ENCODE measurements at places on chromosomes 11 and 22. TPM values are rescaled to one million over a fixed set of nuclear protein-coding genes. Genes with fewer than 3 reads are reported as not detected.

The CSKMT gene
- 3.9 TPM for total RNA-seq

The TESMIN gene
- 4.4 TPM for total RNA-seq

The CCT8L2 gene
- not detected for total RNA-seq

The HOATZ gene
- not detected for total RNA-seq

The OR5M11 gene
- total RNA-seq = not detected

DNA sequence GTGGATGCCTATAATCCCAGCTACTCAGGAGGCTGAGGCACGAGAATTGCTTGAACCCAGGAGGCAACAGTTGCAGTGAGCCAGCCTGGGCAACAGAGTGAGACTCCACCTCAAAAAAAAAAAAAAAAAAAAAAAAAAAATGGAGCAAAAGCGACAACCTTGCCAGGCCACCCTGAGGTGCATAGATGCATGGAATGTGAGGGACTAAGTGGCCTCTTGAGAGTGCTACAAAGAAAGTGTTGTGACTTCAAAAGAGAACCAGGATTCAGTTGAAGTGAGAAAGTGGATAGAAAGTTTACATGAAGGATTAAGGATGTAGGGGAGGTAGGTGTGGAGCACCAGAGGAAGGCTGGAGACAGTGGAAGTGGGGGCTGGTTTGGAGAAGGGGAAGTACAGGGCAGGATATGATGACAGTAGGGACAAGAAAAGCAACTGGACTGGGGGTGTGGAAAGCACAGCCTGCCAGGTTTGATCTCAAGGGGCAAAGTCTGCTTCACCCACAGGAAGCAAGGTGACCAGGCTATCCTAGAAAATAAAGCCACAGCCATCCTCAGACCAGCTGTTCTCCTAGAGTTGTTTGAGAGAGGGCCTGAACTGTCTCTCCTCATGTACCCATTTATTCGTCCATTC is 36.0 kb upstream of the OLFML1 start:
- DNase-seq = no peak

DNA sequence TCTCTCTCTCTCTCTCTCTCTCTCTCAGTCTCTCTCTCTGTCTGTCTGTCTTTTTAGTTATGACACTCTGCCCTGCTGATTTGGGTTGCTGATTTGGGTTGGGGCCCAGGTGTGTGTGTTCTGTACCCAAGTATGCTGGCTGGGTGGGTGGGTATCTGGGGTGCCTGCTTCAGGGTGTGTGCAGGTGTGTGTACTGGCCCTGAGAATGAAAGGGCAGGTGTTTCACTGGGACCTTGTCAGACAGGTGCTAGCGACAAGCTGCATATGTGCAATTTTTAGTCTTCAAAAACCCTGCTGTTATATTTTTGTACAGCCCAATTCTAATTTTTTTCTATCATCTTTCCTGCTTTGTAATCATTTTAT is 943 bp downstream of the CSF2RB start:
- DNase-seq = no peak

DNA sequence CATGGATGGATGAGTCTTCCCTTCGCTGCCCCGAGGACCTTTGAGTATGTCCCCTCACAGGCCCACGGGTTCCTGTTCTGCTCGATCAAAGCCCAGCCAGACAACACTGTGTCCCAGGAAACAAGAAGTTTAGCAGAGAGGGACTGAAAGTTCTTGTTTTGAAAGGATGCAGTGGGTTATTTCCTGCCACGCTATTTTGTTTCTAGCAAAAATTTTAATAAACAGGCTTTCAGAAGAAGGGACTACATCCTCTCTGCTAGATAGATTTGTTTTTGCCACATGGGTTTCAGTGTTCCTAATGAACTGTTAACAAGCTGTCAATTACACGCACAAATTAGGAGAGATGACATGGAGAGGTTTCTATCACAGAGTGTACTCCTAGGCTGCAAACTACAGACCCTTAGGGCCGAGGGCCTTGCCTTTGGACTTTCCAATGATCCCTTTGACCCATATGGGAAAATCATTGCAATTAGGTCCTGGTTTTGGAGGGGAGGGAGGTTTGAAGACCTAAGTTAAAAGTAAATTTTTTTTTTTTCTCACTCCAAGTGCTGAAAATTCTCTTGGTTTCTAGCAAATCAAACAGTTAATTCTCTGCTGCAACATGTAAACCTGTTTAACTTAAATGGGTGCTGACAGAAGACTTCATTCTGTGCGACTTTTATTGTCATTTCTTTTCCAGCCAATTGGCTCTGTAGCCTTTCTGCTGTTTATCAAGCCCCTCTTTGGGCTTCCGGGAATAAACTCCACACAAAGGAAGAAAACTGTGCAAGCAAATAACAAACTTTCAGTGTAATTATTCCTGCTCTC is 81.4 kb downstream of the RCN1 start:
- no peak for DNase-seq

DNA sequence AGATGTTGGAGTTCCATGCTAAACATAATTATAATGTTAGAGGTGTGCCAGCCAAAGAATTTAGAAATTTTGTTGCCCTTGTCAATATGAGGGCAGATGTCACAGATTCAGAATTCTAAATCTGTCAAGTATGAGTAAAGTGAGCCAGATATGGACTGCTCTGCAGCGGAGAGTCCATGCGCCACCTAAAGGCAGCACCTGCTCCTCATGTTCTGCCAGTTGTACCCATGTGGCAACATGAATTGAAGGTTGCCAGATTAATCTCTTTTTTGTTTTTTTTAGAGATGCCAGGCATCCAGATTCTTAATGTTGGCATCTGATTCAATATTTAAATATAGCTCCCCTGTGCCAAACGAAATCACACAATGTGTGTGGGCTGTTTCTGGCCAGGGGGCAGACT is 678.6 kb upstream of the ANO5 start:
- no peak for DNase-seq

- DNase-seq = no peak
Observed at GRCh38 chr11:125999234-125999880, 53.5 kb downstream of the VSIG10L2 start.

DNA sequence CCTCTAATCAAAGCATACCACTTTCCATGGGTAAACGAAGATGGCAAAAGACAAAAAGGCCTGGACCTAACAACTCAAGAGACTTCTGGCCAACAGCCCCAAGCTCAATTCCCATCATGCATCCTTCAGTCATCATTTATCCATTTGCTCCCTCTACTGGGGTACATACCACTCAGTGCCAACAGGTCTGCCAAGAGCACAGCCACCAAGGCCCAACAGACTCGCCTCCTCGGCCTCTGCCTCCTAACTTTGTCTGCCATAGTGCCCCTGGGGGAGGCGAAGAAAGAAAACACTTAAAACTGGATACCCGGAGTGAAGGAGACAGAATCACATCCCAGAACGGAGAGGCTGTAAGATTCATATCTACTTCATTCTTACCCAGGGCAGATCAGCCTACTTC is 1.1 kb downstream of the HYOU1 start:
- DNase-seq = no peak

DNA sequence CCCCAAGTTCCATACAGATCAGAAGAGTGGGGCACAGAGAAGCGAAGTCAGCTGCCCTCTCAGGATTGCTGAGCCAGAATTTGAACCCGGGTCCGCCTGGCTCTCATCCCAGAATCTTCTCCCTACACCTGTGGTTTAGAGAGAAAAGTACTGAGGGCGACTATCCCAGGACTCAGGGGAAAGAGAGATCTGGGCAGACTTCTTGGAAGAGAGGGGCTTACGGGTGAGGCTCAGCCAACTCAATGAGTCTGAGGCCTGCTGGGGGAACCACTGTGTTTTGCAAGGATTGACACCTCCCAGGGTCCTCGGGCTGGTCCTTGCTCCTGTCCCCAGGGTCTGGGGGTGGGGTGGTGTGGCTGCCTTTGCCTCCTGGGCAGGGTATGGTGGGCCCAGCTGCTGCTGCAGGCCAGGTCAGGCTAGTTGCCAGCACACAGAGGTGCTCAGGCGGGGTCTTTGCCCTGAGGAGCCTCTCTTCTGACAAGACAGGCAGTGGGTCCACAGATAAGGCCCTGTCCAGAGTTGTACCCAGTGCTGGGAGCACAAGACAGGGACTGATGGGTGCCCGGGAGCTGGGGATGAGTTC is 1.2 kb downstream of the CAPN5 start:
- DNase-seq = no peak

- DNase-seq = no peak
Observed at GRCh38 chr22:35328472-35328885, 28.8 kb downstream of the TOM1 start.

GRCh38 chr11:47716692-47717091 is 1.5 kb upstream of the AGBL2 start:
- no peak for DNase-seq

GRCh38 chr11:76789443-76789719 is 6.2 kb downstream of the TSKU start:
- no peak for DNase-seq

DNA sequence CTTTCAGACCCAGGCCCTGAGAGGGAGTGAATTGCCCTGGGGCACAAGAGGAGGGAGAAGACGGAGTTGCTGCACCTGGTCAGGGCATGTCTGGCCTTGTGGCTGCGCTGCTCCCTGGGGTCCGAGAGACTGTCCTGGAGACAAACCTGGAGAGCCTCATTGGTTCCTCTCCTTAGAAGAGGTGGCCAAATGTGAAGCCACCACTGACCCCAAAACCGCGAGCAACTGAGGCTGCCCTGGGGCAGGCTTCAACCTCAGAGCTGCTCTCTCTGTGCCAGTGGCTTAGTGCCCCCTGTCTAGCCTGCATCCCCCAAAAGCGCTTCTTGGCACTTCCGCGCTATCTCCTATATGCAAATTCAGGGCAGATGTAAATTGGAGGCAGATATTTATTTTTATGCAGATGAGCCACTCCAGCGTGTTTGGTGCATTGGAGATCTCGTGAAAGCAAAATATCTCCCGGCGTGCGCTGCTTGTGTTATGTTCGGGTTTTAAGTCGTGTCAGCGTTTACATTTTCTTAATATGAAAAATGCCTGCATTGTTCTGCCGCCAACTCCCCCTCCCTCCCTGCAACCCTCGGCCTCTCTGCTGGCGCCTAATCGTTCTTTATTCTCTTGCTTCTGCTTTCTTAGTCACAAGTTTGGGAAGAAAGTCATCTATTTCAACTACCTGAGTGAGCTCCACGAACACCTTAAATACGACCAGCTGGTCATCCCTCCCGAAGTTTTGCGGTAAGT is 69.5 kb downstream of the ARHGAP8 start:
- DNase-seq = no peak

DNA sequence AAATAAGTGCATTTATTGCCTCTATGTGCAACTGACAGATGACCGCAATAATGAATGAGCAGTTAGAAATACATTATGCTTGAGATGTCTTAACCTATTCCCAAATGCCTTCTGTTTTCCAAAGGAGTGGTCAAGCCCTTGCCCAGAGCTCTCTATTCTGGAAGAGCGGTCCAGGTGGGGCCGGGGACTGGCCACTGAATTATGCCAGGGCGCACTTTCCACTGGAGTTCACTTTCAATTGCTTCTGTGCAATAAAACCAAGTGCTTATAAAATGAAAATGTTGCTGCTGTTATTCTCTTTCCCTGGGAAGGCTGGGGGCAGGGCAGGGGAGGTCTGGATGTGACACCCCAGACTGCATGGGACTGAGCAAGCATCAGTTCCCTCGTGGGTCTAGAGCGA is 11.0 kb downstream of the NEFH start:
- DNase-seq = no peak

- DNase-seq = no peak
Observed at GRCh38 chr11:124398924-124399323, at the start of gene OR8B3. Gene OR8B3, minus strand, starts transcription at chr11:124399024. Its CDS starts 1,673 bp downstream, at chr11:124397351.

DNA sequence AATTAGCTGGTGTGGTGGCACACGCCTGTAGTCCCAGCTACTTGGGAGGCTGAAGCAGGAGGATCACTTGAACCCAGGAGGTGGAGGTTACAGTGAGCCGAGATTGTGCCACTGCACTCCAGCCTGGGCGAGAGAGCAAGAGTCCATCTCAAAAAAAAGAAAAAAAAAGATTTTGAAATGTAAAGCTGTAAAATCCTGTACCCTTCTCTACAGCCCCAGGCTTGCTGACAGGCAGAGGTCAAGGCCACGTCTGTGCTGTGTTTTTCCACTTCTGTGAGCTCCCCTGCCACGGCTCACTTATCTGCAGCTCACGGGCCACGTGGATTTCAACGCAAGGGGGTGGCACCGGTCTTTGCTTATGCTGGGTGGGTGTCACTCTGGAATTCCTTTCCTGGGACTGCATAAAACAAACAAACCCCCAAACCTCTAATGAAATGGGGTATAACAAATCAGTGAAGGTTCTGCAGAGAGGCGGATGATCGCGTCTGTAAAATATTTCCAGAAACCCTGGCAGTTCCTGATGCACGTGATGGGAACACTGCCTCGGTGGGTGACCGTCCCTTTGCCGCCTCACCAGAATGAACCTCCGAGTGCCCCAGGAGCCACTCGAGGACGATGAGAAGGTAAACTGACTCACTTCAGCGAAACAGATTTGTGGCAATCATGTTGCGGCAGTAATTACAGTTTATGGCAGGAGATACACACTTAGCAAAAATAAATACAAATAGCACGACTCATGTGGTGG is 44.0 kb upstream of the ATXN10 start:
- no peak for DNase-seq

DNA sequence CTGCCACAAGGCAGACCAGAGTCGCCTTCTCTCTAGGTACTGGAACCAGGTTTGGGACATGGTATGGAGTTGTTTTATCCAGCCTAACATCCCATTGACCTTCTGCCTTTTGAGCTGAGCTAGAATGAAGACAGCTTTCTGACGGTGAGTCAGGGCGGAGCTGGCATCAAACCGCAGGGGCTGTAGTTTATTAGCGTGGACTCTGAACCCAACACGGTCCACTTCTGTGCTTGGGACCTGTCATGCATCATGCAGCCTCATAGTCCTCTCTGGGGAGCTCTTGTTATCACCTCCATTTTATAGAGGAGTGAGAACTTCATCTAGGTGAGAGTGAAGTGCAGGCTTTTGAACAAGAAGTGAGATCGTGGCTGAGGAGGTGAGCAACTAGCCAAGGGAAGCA is 8.3 kb downstream of the GAL3ST1 start:
- no peak for DNase-seq

DNA sequence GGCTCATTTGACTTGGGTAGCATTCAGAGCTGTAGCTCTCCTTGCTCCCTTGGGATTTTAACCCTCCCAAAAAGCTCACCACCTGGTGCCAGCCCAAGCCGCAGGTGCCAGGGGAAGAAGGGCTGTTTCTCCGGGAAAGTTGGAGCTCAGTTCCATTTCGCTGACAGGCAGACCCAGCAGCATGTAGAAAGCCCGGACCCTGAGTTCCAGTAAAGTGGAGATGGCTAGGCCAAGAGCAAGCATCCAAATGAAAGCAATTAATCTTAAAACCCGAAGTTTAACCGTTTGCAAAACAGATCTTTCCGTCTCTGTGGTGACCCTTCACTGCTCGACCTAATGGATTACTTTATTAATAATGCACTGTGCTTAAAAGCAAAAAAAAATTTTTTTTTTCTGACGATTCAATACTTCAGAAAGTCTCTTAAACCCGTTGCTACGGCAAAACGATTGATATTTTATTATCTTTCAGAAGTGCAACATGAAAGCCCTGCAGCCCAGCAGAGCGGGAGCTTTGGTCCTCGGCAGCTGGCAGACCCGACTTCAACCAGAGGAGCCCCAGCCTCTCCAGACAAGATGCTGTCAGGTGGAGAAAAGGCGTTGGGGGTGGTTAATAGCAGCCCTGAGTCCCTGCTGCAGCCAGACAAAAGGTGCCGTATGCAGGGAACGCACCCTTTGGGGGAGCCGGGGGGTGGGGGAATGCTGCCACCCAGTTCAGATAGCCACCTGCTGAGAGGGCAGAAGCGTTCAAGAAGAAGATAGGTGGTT is 3.3 kb downstream of the LMO1 start:
- no peak for DNase-seq

All from esophagus squamous epithelium (tissue), 5 donors.